Cortex of kidney (tissue), 1 donor: ENCODE measurements at places on chromosomes 1 and 21.

DNA sequence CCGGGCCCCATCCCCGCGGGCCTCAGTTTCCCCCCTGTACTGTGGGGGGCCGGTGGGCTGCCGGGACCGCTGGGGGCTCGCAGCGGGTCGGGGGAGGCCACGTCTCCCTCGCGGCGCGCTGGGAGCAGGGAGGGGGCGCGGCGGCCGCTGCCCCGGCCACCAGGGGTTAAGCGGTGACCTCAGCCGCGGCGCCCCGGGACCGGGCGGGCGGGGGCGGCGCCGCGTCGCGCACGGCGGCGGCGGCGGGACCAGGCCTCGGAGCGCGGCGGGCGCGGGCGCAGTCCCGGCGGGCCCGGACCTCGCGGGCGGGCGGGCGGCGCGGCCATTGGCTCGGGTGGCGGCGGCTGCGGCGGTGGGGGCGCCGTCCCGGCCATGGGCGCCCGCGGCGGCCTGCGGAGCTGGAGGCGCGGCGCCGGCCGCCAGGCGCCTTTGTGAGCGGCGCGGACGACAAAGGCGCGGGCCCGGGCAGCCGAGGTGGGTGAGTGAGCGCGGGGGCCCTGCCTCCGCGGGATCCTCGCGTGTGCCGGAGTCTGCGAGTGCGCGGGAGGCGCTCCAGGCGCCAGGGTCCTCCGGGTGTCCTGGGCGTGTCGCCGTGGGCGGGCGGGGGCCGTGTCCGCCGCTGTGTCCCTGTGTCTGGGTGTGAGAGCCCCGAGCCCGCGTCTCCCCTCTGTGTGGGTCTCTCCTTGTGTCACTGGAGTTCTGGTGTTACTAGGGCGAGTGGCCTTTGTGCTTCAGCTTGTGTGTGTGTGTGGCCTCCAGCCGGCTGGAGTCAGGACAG lies at the start of gene ARHGEF10L:
ARHGEF10L (plus strand) TSS at position 222 of the 778 bp plus-strand sequence. CDS start 40,898 bp downstream, outside the sequence.
- no peak for DNase-seq

- DNase-seq: no peak
Measured at GRCh38 chr1:225253173-225253572, 174.7 kb downstream of the LBR start.

DNA sequence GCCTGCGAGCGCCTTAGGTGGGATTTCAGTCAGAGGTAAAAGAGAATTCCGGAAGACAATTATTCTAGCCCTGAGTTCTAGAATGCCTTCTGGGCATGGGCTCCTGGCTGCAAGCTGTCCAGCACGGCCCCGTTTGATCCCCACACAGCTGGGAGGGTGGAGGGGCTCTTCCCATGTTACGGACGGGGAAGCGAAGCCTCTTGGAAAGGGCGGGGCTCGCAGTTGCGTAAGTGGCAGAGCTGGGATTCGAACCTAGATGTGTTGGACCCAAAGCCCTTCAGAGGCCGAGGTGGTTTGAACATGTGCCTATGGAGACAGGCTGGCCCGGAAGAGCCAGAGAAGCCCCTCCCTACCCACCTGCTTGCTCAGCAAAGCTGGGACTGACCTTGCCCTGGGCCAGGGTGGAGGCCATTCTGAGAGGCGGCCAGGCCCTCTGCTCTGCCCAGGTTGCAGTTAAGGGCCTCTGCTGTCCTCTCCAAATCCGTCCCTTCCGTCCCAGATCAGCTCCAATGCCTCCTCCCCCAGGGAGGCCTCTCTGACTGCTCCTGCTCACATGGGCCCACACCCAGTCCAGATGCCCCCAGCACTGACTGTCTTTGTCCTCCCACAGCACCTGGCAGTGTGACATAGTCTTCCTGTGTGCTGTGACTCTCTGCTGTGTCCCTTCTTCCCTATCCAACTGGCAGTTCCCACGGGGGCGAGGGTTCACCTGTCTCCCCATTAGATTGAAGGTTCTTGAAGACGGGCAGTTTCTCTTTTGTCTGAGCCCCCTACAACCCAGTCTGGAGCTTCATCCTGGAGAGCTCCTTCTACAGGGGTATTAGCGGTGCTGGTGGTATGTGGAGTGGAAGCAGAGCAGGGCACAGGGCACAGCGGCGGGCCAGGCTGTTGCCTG lies 1.2 kb upstream of the HSPB7 start:
- no peak for DNase-seq

GRCh38 chr1:22420455-22421053 lies 31.1 kb upstream of the ZBTB40 start:
- no peak for DNase-seq

DNA sequence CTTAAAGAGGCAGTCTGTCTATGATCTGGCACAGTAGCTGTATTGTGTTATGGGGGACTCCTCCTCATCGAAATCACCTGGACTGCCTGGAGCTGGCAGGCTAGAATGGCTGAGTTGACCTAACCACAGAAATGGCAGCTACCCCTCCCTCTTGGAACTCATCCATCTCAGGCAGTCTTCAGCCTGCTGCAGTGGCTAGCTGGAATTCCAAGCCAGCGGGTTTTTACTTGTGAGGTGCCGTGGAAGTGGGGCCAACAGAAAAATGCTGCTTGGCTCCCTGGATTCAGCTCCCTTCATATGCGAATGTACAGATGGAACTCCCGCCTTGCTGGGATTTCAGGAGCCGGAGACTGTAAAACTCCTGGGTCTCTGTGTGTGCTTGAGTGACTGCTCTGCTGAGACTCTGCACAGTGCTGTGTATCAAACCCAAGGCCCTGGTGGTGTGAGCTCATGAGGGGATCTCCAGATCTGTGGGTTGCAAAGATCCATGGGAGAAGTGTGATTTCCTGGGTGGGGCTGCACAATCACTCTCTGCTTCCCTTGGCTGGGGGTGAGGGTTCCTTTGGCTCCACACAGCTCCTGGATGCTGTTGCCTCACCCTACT lies 316.9 kb downstream of the CTH start:
- DNase-seq: no peak

DNA sequence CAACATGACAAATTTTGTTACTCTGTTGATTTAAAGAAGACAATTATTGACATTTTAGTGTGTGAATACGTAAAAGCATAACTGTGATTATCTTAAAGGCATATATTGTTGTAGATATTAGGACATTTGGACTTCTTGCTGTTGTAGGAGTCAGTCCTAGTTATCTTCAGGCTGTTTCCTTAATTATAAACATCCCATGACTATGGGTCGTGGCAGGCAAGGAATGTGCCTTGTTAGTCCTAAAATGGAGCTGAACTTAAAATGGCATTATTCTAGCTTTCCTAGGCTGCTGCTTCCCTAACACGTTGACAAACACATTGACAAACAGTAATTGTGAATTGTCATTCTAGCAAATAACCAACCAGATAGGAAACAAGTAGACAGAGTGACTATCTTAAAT lies 4.4 kb upstream of the MPZL1 start:
- no peak for DNase-seq

DNA sequence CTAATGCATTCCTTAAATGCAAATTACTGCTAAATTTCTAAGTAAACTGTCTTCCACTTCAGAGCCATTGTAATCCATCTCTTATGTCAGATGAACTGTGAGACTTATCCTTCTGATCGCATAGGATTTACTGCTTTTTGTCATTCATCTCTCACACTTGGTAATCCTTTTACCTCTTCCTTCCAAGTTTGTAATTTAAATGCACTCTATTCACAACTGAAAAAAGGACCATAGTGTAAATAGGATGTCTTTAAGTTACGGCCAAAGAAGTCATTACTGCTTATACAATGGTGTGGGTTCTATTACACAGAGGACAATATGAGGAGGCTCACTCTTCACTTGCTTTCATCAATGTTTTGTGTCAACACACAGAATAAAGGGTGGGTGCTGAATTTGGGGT lies 393.3 kb downstream of the PTBP2 start:
- DNase-seq: no peak

GRCh38 chr1:227952374-227953021 lies 4.8 kb upstream of the WNT9A start:
- no peak for DNase-seq

GRCh38 chr1:54401799-54402198 lies 4.4 kb downstream of the SSBP3 start:
- DNase-seq: no peak

GRCh38 chr1:214934045-214934444 lies 148.5 kb upstream of the KCNK2 start:
- no peak for DNase-seq

DNA sequence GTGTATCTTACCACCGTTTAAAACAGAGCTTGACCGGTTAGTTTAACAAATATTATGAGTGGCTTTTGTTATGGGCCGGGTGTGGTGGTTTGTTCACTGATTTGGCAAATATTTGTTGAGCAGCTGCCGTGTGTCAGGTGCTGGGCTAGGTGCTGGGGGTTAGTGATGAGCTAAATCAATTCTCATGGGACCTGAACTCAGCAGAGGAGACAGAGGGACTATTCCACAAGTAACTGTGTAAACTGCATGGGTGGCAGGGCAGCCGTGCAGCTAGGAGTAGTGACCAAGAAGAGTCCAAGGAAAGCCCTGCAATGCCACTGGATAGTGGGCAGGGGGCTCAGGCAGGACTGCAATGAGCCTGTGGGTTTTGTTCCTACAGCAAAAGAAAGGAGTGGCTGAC lies 11.2 kb upstream of the C2CD2 start:
- no peak for DNase-seq

GRCh38 chr1:221488550-221488949 lies 253.3 kb downstream of the DUSP10 start:
- no peak for DNase-seq

DNA sequence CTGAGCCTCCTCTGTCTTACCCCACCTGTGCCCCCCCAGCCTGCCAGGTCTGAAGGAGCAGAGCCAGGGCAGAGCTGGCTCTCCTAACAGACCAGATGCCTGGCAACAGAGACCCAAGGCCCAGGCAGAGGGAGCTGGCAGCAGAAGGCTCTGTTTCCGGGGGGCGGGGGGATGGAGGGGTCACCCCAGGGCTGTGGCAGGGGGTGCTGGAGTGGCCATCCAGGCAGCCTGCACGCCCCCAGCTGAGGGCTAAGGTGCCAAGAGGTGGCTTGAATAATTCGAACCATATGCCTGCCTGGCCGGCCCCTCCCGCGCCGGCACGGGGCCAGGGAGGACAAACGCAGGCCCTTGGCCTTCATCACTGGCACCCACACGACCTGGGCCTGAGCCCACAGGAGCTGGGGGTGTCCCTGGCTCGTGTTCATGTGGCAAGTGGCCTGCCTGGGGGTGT lies 16.0 kb upstream of the PLEKHG5 start:
- no peak for DNase-seq

DNA sequence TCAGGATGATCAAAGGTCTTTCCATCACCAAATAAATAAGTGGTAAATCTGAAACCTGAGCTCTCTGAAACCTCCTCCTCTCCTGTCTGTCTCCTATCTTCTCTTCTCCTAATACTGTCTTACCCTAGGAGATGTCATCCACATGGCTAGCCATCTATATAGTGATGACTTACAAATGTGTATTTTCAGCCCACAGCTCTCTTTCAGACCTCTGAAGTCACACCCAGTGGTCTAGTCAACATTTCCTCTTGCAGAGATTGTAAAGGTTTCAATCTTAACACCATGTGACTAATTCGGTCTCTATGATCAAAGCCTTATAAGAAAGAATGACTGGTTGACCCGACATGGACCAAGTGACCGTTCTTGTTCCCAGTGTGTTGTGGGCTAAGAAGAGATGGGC lies 63.1 kb upstream of the DPT start:
- no peak for DNase-seq

GRCh38 chr1:32338637-32339145 lies 2.7 kb upstream of the MARCKSL1 start:
- DNase-seq: no peak

- DNase-seq: no peak
Measured at GRCh38 chr21:17930093-17930492, 110.9 kb upstream of the C21orf91 start.

- DNase-seq: no peak
Measured at GRCh38 chr1:170204121-170204520, 58.4 kb downstream of the NTMT2 start.

- no peak for DNase-seq
Measured at GRCh38 chr1:47469910-47470309, 32.1 kb downstream of the FOXD2 start.

- no peak for DNase-seq
Measured at GRCh38 chr1:96558635-96559034, 162.9 kb upstream of the PTBP2 start.

GRCh38 chr1:23469372-23469982 lies 14.5 kb downstream of the ASAP3 start:
- no peak for DNase-seq

DNA sequence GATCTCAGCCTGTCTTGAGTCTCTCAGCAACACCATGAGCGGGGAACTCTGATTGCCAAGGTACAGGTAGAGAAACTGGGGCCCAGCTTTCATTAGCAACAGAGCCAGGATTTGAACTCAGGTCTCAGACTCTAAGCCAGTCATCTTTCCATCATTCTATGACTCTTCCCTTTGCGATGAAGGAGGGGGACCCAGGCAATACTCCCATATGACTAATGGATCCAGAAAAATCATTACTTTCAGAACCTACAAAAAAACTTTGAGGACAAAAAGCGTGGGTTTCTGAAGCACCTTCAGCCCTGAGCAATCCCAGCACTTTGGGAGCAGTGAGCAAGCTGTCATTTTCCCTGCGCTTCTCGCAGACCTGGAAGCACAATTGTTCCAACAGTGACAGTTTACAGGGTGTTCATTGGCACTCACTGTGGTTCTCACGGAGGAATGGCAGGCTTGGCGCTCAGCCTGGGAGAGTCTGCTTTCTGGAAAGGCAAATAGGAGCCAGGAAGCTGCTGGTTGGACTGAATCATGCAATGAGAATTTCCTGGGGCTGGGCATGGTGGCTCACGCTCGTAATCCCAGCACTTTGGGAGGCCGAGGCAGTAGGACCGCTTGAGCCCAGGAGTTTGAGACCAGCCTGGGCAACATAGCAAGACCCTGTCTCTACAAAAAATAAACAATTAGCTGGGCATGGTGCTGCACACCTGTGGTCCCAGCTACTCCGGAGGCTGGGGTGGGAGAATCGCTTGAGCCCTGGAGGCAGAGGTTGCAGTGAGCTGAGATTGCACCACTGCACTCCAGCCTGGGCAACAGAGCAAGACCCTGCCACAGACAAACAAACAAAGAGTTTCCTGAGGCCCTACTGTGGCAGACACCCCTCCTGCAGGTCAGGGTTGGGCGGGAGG lies 40.1 kb downstream of the SLC2A7 start:
- no peak for DNase-seq

- DNase-seq: no peak
Measured at GRCh38 chr1:205495237-205495823, 9.1 kb upstream of the CDK18 start.
